ENCODE measurements at places on chromosomes 2 and 18.

DNA sequence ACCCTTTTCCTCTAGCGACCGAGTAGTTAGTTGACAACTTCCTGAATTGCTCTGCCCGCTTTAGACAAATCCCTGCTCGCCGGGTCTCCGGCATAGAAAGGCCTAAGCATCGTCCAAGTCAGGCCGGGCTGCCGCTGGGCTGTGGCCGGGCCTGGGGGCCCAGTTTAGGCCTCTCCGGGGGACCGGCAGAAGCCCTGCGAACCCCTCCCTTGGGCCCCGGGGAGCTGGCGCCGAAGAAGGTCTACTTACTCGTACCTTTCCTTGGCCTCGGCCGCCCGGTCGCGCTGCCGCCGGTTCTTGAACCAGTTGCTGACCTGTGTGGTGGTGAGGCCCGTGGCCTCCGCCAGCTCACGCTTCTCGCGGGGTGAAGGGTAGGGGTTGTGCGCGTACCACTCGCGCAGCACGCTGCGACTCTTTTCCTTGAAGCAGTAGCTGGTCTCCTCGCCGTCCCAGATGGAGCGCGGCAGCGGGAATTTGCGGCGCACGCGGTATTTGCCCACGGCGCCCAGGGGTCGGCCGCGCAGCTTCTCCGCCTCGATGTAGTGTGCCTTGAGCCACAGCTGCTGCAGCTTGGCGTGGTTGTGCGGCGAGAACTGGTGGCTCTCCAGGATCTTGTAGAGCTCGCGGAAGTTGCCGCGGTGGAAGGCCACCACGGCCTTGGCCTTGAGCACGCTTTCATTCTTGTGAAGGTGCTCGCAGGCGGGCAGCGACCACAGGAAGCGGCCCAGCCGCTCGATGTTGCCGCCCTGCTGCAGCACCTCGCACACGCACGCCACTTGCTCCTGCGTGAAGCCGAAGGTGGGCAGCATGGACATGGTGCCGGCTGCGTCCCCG, 739 bp downstream of the SIX2 start:
- no peak for DNase-seq

GRCh38 chr2:123993728-123994323, 31.3 kb upstream of the CNTNAP5 start:
- no peak for DNase-seq

GRCh38 chr2:33475224-33476130, 972 bp upstream of the RASGRP3 start:
- peak; percentile 37 for DNase-seq

- no peak for DNase-seq
Measured at GRCh38 chr2:125175415-125175814, 1150.3 kb downstream of the CNTNAP5 start.

- no peak for DNase-seq
Measured at GRCh38 chr2:201959198-201959597, 74.5 kb upstream of the FZD7 start.

- DNase-seq, result no peak
Measured at GRCh38 chr18:55555395-55556027, 32.5 kb downstream of the TCF4 start.

- DNase-seq, result no peak
Measured at GRCh38 chr18:76058146-76058545, 436.9 kb downstream of the ZNF516 start.

DNA sequence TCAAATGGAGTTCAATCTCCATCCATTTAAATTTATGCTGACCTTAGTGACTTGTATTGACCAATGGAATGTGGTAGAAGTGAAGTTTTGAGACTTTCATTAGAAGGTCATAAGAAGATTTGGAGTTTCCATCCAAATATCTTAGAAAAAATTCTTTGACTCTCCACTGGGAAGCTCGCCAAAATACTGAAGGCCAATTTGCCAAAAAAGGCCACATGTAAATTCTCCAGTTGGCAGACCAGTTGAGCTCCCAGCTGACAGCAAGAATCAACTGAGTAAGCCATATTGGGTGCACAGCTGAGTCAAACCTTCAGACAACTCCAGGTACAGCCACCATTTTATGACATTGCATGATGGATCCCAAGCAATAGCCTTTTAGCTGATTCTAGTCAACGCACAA, 228.3 kb upstream of the SETBP1 start:
- no peak for DNase-seq

DNA sequence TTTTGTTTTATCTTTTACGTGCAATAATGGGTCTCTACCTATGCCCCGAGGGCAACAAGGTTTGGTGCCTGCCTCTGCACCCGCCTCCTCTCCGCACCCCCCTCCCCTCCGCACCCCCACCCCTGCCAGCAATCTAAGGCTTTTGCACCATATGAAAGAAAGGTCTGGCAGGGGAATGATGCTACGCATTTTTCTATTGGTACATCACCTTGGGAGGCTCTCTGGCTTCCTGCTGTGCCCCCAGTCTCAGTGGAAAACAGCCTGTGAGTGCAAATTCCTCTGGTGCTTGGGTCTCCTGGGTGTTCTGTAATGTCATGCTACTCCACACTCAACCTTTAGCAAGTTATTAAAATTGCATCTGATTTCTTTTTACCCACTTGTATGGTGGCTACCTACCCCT, 161.3 kb upstream of the SMAD7 start:
- no peak for DNase-seq

DNA sequence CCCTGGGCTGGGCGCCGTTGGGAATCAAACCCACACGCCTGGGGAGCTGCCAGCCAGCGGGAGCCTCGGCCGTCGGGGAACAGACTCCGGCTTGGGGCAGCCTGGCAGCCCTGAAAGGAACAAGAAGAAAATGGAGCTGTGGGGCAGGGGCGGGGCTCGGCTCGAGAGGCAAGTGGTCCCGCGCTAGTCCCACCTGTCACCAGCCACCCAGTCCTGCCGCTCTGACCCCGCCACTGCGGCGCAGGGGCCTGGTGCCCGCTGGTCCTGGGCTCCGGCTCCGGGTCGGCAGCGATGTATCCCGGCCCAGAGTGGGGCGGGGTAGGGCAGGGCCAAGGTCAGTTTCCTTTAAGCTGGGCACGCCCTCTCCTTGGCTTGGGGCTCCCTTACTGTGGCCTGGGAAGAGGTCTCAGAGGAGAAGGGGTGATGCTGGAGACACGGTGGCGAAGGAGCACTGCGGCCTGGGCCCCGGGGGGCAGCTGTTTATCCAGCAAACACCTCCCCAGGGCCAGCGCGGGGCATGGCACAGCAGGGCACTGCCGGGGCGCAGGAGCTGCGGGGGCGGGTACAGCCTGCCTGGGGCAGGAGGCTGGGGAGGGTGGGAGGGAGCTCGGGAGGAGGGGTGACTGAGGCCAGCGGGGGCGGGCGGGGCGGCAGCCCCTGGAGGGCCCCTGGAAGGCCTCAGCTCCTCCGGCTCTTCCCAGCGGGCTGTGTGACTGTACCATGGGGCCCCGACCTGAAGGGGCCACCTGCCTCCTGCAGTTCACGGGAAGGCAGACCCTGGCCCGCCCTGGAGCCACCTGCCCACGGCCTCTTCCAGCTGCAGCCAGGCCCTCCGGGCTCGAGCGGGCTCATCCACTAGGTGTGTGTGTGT, 15.6 kb downstream of the ODC1 start:
- DNase-seq, result no peak

- no peak for DNase-seq
Measured at GRCh38 chr2:170070778-170071177, 107.2 kb upstream of the MYO3B start.
